ENCODE measurements at places on chromosomes 5 and 9.

- DNase-seq = no peak
Observed at GRCh38 chr9:113930390-113930783, 54.3 kb downstream of the ZNF618 start.

DNA sequence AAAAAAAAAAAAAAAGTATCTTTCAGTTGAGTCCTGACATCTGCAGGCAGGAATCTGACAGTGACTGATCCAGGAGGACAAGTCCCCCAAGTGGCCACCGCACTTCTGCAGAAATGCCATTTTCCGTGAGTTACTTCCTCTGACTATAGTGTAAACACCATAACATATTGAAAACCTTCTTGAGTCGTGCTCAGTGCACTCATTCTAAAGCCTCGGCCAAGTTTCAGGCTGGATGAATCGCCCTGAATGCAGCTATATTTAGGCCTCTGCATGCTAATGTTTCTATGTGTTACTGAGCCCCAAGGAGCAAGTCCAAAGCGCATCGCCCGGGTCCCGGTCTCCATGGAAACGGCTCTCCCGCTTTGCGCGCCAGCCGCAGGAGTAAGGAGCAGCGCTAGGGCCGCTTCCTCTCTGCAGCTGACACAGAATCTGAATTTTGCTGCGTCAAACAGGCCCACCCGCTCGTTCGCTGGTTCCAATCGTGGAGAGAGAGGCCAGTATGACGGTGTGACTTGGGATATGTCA lies 335.4 kb downstream of the MSX2 start:
- DNase-seq = peak; percentile 7

DNA sequence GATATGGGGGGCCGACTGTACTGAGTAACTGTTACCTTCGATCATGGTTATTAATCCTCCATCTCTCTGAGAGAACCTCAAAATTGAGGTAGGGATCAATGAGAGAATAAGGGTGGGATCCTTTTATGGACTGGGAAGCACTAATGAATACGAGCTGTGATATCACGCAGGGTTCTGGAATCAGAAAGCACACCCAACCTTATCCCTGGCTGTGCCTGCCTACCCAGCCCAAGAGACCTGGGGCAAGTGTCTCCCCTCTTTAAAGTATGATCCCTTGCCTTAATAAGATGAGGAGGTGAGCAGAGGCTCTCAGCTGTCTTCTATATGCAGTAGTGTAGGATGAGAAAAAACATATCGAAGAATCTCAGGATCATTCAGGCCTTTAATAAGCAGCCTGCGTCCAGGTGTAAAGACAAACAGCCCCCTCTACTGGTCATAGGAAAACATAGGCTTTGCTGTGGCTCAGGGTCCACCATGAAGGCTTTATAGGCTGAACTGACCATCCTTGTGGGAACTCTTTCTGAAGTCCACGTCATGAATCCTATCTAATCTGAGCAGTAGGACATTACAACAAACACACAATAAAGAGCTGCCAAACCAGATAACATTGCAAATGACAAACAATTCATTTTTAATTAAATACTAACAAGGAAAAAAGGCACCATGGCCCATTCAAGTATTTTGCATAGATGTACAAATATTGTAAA lies 16.8 kb downstream of the NIPAL4 start:
- peak; percentile 30 for DNase-seq

DNA sequence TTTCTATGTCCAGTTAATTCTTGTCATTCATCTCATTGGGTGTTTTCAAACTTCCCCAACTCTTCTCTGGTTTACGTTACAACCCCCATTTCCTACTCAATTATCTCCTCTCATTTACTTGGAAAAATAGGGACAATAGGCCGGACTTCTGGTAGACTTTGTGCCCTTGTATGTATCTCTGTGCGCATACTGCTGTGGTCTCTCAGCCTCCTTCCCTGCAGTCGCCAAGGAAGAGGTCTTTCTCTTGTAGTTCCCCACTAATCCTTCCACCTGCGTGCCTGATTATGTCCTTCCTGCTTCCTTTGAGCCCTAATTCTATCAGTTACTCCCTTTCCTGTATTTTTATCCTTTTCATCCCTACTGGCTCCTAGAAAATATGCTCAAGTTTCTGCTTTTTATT lies 176.3 kb downstream of the GDNF start:
- DNase-seq = no peak

GRCh38 chr9:79580055-79580454 lies 8.3 kb downstream of the TLE4 start:
- DNase-seq = no peak

DNA sequence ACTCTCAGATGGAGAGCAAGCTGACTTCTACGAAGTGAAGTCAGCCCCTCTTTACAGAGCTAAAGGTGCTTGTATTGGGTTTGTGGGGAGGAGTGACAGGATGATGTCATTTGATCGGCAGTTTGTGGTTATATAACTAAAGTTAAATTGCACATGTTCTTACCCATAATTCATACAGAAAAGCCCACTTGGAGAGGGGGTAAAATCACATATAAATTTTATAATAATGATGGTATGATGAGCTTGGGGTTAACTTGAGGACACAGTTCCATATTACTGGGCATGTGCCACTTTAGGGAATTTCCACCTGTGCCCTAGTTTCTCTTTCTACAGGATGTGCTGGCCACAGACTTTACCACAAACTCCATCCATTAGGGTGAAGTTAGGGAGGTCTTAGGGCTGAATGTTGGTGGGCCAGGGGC lies 1178.6 kb upstream of the CDH9 start:
- no peak for DNase-seq

DNA sequence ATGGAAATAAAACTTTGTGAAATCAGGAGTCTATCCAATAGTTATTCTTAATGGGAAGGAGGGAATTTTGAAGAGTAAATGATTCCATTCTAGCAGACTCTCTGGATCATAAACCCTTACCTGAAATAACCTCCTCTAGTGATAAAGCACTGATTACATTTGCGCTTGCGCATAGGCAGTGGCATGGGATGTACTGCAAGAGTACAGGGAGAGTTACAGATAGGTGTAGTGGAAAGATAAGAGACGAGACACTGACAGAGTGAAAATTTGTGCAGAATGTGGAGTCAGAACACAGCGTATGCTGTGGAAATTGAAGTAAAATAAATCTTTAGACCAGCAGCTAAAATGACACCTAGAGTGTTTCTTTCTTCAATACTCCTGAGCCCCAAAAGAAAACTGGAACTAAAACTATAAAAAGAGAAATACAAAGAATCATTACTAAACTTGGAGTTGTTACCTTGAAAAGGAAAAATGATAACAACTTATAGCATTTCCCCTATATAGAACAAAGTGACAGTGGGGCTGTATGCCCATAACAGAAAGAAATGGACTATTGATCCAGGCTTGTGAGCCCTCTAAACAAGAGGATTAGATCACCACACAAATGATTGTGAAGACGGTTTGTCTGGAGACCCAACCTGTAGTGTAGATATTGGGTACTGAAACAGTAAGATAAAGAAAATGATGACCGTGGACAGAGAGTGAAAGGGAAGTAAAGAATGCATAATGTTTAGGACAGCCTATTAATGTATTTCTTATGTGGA lies 1471.2 kb upstream of the NUDT12 start:
- DNase-seq = no peak

- no peak for DNase-seq
Observed at GRCh38 chr5:159616952-159617351, 286.7 kb upstream of the IL12B start.

- DNase-seq = no peak
Observed at GRCh38 chr9:134221273-134222017, 57.1 kb upstream of the RNU6ATAC start.

GRCh38 chr9:127735530-127736185 lies 564 bp upstream of the TOR2A start:
- no peak for DNase-seq

DNA sequence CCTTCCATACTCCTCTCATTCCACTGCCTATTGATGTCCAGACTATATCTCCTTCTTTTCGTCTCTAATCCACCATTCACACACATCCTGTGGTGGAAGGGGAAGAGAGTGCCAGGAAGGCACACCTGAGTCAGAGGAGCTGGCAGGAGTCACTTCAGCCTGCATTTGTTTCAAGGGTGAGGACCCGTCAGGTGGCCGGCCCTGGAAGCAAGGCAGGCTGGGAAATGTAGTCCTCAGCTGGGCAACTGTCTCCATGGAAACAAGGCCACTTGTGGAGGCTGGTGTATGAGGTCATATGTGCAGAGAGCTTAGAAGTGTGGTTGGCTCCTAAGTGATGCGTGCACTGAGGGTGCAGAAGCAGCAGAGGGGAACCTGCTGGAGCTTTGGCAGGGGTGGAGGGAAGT lies 278.4 kb downstream of the NSG2 start:
- DNase-seq = no peak

DNA sequence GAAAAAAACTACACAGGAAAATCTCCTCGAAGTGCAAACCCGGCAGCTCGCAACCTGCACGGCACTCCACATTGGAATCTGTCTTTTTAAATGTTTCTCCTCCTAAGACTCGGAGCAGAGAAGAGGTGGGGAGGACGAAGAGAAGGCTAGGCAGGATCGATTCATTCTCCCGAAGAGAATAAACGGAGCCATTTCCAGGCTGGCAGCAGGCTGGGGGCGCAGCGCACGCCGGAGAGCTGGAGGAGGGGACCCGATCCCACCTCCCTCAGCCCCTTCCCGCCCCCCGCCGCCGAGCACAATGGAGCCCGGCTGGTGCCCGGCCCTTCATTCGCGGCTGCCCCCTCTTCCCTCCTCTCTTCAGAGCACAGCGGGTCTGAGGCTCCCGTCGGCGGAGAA lies 628 bp downstream of the HOMER1 start:
- no peak for DNase-seq

DNA sequence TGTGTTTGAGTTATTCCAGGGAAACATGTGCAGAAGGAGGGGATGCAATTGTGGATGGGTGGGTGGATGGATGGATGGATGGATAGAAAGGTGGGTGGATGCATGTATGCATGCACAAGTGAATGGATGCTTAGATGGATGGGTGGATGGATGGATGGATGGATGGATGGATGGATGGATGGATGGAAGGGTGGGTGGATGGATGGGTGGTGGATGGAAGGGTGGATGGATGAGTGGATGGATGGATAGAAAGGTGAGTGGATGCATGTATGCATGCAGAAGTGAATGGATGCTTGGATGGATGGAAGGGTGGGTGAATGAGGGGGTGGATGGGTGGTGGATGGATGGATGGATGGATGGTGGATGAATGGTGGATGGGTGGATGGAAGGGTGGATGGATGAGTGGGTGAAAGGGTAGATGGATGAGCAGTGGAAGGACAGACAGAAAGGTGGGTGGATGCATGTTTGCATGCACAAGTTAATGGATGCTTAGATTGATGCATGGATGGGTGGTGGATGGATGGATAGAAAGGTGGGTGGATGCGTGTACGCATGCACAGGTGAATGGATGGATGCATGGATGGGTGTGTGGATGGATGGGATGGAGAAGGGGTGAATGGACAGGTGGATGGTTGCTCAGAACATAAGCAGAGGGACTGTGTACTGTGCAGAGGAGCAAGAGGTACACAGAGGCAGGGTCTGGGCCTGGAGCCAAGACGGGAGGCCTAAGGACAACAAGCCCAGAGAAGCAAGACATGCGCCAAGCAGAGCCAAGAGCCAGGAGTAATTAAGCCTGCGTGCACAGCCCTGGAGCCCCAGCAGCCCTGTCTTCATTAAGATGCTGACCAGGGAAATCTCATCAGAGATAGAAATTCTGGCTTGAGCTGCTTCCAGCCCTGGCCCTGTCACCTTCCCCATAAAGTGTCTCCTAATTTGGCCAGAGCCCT lies 84.6 kb upstream of the PPP1R26 start:
- DNase-seq = no peak

DNA sequence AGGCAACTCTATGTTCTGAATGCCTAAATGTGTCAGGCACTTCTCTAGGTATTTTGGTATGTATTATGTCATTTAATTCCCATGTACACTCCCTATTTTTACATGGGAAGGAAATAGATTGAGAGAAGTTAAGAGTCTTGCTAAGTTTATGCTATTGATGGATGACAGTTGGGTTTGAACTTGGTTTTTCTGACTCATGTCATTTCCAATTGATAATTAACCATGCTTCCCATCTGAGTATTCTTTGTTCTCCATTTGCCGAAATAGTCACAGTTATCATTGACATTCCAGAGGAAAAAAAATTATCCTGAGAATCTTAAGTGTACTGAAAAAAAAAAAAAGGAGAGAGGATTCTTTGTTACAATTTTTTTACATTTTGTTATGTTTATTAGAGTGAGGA lies 23.1 kb upstream of the DMRTA1 start:
- no peak for DNase-seq

Measured in activated CD4-positive, alpha-beta T cell treated with anti-CD3 and anti-CD28 coated beads, Interleukin-2, amount 10 ng/mL, durations not matched to agents 7 days and 5 days (primary cell).